IMR-90 (cell line): ENCODE measurements at places on chromosomes 4 and X. TPM values are rescaled to one million over a fixed set of nuclear protein-coding genes. Genes with fewer than 3 reads are reported as not detected.

Gene FBXW7
- 27.4 and 64.7 TPM in 2 replicates for total RNA-seq

Gene CLIC2
- total RNA-seq: under 0.01 and 0.18 TPM in 2 replicates

Gene LPAR4
- 0.28 TPM in 1 of 2 replicates, not detected in the other for total RNA-seq

Gene USP17L10
- not detected in 2 replicates for total RNA-seq

Gene GJB1
- not detected in 2 replicates for total RNA-seq

Gene SPANXN4
- not detected in 2 replicates for total RNA-seq

Gene SLITRK4
- not detected in 2 replicates for total RNA-seq

Gene TIGD4
- not detected in 2 replicates for total RNA-seq

Gene CFAP47
- under 0.01 TPM in 1 of 2 replicates, not detected in the other for total RNA-seq

Gene GPR82
- not detected in 2 replicates for total RNA-seq

Gene MAGEB4
- total RNA-seq: not detected in 2 replicates

Gene UBA6
- 268 and 454 TPM in 2 replicates for total RNA-seq

Gene PHF8
- total RNA-seq: 11.4 and 15.2 TPM in 2 replicates

Gene PAGE5
- not detected in 2 replicates for total RNA-seq

Gene KLHL4
- total RNA-seq: 1.4 and 1.7 TPM in 2 replicates

Gene TCEAL2
- not detected in 2 replicates for total RNA-seq

Gene SAGE1
- total RNA-seq: not detected in 2 replicates

Gene ADH1B
- total RNA-seq: under 0.01 and 0.36 TPM in 2 replicates

Gene TMEM192
- total RNA-seq: 11.1 and 17.2 TPM in 2 replicates

Gene PCSK1N
- not detected in 2 replicates for total RNA-seq

Gene CTAG1B
- not detected in 2 replicates for total RNA-seq

Gene RTL9
- total RNA-seq: 0.56 and 0.90 TPM in 2 replicates

Gene USP17L28
- not detected in 2 replicates for total RNA-seq
